CD4-positive, CD25-positive, alpha-beta regulatory T cell (primary cell): ENCODE measurements at places on chromosomes 2 and 18. TPM values are rescaled to one million over a fixed set of nuclear protein-coding genes. Genes with fewer than 3 reads are reported as not detected.

Gene MERTK
- not detected for polyA plus RNA-seq

Gene UGT1A7
- not detected for polyA plus RNA-seq

Gene CYP27A1
- 0.13 TPM for polyA plus RNA-seq

Gene PLB1
- polyA plus RNA-seq: 0.78 TPM

Gene EXOC6B
- polyA plus RNA-seq: 2.8 TPM

Gene FOXI3
- not detected for polyA plus RNA-seq

Gene MROH2A
- polyA plus RNA-seq: not detected

Gene ZSWIM2
- not detected for polyA plus RNA-seq

Gene CAPN14
- polyA plus RNA-seq: not detected

Gene AQP12A
- polyA plus RNA-seq: not detected

Gene TMEM37
- polyA plus RNA-seq: not detected

Gene GRP
- not detected for polyA plus RNA-seq

Gene DOK1
- 32.4 TPM for polyA plus RNA-seq

Gene C2orf72
- polyA plus RNA-seq: not detected

Gene DHX57
- polyA plus RNA-seq: 7.6 TPM

Gene SPEG
- not detected for polyA plus RNA-seq

Gene SCYGR4
- polyA plus RNA-seq: not detected

Gene RPRD1A
- 8.2 TPM for polyA plus RNA-seq

Gene CRYBA2
- polyA plus RNA-seq: not detected

Gene HIBCH
- 21.3 TPM for polyA plus RNA-seq

Gene CNDP1
- not detected for polyA plus RNA-seq

Gene CIB4
- not detected for polyA plus RNA-seq

Gene UPP2
- not detected for polyA plus RNA-seq

Gene STARD6
- 1.1 TPM for polyA plus RNA-seq

Gene FBXO48
- polyA plus RNA-seq: 1.0 TPM

Gene TMEM87B
- 11.4 TPM for polyA plus RNA-seq

Gene UGT1A10
- not detected for polyA plus RNA-seq

Gene RNF152
- not detected for polyA plus RNA-seq

Gene SPDYA
- polyA plus RNA-seq: 0.14 TPM

Gene NT5C1B
- polyA plus RNA-seq: 0.46 TPM

Gene ST8SIA5
- not detected for polyA plus RNA-seq

Gene TIMM21
- 14.9 TPM for polyA plus RNA-seq

Gene POTEJ
- polyA plus RNA-seq: not detected

Gene CD8B2
- polyA plus RNA-seq: 0.06 TPM

Gene C2orf78
- polyA plus RNA-seq: not detected

Gene RIT2
- polyA plus RNA-seq: not detected

Gene TCF7L1
- polyA plus RNA-seq: 0.07 TPM

Gene CRYGD
- polyA plus RNA-seq: not detected

Gene CFAP210
- not detected for polyA plus RNA-seq

Gene CCNYL1
- polyA plus RNA-seq: 0.92 TPM

Gene DSG2
- polyA plus RNA-seq: not detected

Gene SCN3A
- not detected for polyA plus RNA-seq

Gene GPR45
- not detected for polyA plus RNA-seq

Gene SCN2A
- not detected for polyA plus RNA-seq
